ENCODE measurements at places on chromosomes 7 and 10.

DNA sequence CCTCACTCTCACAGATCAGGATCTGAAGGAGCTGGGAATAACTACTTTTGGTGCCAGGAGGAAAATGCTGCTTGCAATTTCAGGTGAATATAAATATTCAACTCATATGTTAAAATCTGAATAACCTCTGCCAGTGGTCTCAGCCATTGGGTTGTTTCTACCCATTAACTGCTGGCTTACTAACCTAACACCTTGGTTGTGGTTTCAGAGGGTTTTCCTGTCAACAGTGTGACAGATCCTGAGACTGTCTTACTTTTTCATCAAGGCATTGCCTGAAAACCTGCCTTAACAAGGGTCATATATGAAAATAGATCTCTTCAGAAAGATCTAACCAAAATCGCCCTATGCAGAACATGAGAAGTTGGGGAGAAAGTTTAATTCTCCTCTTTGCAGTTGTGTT, 307.7 kb downstream of the BICC1 start:
- DNase-seq = no peak

DNA sequence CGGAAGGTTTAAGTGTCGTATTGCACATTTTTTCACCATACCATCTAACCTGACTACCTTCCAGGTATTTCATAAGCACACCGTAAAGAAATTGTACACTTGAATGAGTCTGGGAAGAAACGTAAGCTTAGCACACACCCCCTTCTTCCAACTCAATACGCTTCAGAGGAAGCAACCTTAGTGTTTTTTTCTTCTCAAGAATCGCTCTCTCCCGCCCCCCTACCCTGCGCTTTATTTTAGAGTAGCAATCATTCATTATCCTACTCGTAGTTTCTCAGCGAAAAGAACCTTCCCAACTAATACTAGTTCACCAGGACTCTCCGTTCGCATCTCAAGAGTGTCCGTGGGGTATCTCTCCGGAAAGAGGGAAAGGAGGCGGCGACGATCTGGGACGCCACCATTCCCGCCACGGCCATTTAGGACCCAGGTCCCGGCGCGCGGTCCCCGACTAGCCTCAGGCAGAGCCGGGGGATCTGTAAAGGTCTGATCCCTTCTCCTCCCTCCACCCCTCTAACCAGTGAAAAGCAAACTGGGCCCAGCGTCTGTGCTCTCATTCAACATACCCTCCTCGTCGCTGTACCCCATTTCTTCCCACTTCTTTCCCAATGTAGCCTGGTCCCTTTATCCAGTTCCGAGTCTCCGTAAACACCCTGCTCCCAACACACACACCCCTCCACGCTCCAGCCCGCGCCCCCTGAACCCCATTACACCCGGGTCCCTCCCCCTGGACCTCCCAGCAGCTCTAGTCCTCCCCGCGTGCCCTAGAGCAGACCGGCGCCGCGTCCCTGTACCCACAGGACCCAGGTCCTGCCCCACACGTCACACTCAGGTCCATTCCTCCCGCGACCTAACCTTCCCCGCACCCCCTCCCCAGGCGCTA, 16.0 kb downstream of the MYOZ1 start:
- no peak for DNase-seq

DNA sequence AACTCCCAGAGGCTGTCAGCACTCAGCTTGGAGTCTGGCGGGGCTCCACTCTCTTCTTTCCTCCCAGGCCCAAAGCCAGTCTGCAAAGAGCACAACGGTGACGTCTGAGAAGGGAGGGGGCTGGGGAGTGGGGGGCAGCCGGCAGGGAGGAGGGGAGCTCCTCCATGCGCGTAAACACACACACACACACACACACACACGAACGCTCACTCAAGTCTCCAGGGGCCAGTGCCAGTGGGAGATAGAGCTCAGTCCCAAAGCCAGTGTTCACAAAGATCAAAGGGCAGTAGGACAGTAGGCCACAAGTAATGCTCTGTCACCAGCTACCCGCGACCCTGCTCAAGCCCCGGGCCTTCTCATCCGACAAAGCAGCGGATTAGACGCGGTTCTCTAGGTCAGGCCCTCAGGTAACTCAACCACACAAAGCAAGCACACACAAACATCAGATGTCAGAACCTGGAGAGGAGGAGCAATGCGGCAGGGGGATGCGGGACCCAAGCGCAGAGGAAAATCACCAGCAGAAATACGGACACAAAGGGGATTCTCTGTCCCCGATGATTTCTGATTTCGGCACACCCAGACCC, 19.9 kb downstream of the TCAF1 start:
- DNase-seq = no peak

DNA sequence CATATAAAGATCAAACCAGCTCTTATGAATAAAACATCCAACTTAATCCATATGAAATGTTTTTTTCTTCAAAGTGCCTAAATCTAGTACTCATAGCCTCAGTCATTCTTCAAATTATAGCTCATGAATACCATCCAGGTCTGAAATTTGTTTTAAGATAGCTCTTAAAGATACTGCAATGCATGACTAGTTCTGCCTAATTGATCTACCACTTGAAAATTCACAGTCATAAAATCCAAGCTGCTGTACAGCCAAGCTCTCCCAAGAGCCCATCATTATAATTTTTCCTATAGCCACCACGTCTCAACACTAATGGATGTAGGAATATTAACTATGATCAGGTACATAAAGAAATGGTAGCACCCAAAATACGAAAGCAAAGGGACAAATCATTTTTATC, 87.9 kb upstream of the RNF148 start:
- no peak for DNase-seq

DNA sequence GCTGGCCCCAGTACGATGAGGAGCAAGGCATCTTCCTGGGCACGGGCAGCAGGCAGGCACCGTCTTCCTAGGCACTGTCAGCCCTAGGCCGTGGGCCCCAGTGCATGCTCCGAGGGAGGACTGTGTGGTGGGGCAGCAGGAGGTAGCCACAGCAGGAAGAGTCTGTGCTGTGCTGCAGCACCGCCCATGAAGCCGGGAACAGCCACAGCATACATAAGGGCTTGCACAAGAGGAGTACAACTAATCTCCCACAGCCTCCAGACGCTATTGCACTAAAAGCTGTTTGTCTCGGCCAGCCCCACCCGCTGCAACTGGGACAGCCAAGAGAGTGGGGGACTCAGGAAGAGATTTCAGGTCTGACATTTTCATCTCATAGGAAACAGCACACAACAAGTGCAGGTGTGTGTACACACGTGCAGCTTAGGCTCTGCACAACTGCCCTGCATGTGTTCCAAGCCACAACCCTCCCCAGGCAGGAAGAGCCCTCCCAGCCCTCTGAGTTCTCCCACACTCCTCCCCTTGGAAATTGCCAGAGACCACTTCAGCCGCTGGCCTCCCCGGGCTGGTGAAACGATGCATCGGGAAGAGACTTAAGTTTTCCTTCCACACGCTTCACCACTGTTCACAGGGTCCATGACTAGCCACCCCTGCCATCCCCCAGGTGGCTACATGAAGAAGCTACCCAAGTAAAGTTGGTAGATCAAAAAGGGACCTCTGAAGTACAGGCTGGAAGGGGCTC, 88.1 kb upstream of the DDC start:
- DNase-seq = no peak

- DNase-seq = no peak
Measured at GRCh38 chr10:101482568-101482967, 105.5 kb downstream of the POLL start.

DNA sequence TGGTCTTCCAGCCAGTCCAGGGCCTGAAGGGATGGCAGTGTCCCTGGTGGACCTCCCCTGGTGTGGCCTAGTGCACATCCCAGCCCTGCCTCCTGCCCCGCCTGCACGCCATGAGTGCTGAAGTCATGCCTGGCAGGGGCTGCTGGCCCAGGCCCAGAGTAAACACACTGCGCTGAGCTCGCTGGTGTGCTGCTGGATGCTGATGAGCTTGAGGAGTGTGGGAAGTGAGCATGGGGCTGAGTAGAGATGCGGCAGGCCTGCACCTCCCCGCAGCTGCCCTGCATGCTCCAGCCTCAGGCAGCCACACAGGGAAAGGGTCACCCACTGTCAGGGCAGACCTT, 43.2 kb downstream of the HTRA1 start:
- DNase-seq = no peak

DNA sequence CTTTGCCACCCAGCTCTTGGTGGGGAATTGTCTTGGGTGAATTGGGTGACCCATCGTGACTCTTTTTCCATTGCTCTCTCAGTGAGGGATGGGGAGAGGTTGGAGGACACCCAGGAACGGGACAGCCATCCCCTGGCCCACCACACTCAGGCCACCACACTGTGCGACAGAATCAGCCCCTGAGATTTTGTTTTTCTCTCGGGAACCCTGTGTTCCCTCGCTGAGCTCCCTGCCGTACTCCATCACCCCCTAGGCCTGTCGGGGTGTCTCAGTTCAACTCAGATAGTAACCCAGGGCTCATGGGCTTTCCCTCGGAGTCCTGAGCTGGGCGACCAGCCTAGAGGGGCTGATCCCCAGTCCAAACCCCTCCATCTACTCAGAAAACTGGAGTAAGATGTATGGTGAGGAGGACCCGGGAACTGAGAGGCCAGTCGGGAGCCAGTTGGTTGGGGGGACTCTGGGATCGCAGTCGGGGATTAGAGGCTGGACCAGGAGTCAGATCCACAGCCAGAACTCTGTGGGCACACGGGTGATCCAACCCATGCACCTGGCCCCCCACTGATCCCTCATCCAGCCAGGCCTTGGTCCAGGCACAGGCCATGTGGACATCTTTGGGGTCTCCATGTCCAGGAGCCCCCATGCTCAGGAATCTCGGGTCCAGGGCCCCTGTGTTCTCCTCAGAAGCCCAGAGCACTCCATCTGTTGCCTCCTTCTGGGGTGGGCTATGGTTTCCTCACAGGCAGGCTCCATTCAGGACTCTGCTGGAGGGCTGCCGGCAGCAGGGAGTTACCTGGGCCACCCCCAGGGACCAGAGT, 9.3 kb downstream of the CRYGN start:
- no peak for DNase-seq

DNA sequence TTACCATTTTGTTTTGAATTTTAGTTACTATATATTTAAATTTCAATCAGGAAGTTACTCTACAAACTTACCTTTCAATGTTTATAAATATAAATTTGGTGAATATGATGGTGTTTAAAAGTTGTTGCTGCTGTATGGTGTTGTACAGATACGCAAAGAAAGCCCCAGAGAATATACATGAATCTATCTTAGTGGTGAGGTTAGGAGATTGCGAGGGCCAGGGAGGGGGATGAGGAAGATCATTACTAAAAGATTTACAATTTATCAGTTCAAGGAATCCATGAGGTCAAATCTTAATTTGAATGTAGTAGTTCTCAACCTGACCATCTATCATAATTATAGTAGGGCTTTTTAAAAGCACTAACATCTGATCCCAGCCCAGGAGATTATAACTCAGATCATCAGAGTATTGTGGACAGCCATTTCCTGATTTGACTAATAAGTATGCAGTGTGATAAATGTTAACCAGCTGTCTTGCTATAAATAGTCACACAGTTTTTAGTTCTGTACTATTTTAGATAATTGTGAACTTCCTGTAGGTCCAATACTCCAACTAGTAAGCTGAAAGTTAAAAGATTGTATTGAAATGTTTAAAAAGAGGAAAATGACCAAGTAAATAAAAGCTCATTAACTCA, 23.6 kb downstream of the FAM3C start:
- DNase-seq = no peak

DNA sequence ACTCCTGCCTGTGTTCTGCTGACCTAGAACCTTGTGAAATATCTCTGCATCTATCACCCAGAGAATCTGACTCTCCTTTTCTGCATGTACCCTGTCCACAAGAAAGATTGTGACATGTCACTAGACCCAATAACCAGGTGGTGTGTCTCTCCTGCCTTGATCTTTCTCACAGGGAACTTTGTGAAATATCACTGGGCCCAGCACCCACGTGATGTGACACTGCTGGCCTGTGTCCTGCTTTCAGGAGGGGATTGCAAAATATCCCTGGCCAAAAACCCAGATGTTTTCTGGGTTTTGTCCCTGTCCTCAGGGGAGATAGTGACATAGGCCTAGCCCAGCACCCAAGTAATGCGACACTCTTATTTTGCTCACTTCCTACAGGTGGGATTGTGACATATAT, 10.1 kb upstream of the ZNF107 start:
- DNase-seq = no peak

DNA sequence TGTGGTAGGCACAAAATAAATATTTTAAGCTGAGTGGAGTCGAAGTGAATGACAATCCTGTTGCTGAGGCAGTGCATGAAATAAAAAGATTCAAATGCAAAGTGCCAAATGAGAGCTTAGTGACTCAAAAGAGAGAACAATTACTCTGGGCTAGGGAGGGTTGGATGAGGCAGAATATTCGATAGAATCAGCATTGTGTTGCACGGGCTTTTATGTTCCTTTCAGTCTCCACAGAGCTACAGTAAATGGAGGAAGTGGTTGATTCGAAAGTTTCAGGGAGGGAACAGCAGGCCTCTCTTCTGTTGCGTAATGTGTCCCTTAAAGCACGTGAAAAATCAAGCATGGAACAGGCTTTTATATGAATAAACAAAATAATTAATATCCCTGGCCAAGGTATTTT, 599.3 kb upstream of the CELF2 start:
- DNase-seq = no peak

GRCh38 chr7:2074691-2075090, 158.1 kb downstream of the MAD1L1 start:
- DNase-seq = no peak

- DNase-seq = no peak
Measured at GRCh38 chr7:92705831-92706230, 115.6 kb upstream of the FAM133B start.

GRCh38 chr10:3954615-3955014, 169.6 kb upstream of the KLF6 start:
- no peak for DNase-seq

DNA sequence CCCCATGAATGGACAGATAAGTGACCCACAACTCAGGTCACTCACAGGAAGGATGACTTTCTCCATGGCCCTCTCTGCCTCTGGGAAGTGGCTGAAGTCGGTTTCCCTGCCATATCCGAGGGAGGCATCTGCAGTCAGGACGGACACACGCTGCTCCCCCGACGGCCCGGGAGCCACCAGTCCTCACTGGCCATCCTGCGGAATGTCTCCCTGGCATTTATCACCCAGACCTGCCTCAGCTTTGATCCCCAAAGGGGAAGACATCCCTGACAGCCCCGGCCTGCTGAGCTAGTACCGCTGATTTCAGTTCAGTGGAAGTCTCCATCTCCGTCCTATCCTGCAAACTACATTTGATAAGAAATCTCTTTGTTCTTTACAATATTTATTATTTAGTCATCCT, 339.5 kb upstream of the MKI67 start:
- no peak for DNase-seq

GRCh38 chr10:4334871-4335270, 491.1 kb upstream of the AKR1E2 start:
- no peak for DNase-seq

- DNase-seq = no peak
Measured at GRCh38 chr7:151896486-151896885, 19.6 kb upstream of the PRKAG2 start.

GRCh38 chr10:128318366-128318765, 192.1 kb upstream of the MKI67 start:
- DNase-seq = no peak

GRCh38 chr10:117677890-117678500, 135.4 kb downstream of the EMX2 start:
- no peak for DNase-seq

DNA sequence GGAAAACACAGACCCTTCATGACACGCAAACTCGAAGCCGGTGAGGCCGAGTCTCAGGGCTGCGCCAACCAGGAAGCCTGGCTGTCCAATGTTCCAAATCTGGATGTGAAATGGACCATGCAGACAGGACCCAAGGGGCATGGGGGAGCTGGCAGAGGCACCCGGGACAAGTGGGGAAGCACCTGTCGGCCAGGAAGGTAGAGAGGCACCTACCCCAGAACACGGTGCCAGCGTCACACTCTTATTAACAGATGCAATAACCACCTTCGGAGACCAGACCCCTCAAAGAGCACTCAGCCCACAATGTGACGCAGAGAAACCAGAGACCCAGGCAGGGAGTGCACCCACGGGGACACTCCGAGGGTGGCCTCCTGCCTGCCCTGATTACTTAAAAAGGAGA, 88.3 kb upstream of the PDGFA start:
- DNase-seq = no peak

Measured in activated naive CD4-positive, alpha-beta T cell treated with anti-CD3 and anti-CD28 coated beads, Interleukin-2, amount 50 U/mL, for 16 hours (primary cell).